Lung microvascular endothelial cell (primary cell): ENCODE measurements at places on chromosomes 7 and 10. TPM values are rescaled to one million over a fixed set of nuclear protein-coding genes. Genes with fewer than 3 reads are reported as not detected.

DNA sequence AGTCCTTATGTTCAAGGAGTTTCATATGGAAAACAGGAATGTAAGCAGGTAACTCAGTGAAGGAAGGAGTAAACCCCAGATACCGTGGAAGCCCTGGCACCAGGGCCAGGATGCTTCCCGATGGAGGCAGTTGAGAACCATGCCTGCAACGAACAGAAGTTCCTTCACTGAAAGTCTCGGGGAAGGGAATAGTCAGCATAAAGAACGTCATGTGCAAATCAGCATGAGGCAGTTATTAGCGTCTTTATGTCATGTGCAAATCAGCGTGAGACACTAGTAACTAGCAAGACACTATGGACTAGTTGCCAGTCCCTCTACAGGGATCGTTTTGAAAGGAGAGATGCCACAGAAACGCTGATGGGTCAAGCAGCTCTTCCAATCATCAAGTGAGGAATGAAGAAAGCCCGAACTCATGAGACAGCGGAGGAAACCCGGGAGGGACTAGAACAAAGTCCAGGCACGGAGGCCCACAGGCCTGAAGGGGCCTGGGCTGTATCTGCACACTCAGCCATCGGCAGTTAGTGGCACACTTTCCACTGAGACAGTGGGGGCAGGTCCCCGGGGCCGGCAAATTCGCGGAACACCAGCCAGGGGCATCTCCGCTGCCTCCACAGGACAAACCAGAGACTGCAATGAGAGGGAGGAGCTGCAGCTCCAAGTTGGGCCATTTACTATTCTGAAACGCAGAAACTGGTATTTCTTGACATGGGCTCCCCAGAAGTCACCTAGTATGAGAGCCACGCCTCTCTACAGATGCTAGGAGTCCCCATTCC, 109.6 kb downstream of the SFMBT2 start:
- no peak for DNase-seq

DNA sequence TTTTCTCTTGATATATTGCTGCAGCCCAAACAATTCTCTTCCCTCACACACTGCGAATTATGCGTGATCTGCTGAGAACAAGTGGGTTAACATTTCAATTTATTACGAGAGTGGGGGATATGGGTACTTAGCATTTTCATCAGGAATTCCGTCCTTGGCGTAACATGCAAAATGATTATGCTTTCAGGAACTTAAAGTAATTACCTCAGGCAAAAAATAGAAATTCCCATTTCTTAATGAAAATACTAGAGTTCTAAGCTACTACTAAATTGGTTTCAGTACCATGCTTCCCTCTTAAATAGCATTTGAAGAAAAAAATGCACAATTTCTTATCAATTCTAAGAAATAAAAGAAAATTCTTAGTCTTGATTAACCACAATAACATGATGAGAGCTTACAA, 213.5 kb downstream of the GPAM start:
- no peak for DNase-seq

Gene WNT8B
- total RNA-seq = not detected in 2 replicates

Gene PKD2L1
- total RNA-seq = not detected in 2 replicates

DNA sequence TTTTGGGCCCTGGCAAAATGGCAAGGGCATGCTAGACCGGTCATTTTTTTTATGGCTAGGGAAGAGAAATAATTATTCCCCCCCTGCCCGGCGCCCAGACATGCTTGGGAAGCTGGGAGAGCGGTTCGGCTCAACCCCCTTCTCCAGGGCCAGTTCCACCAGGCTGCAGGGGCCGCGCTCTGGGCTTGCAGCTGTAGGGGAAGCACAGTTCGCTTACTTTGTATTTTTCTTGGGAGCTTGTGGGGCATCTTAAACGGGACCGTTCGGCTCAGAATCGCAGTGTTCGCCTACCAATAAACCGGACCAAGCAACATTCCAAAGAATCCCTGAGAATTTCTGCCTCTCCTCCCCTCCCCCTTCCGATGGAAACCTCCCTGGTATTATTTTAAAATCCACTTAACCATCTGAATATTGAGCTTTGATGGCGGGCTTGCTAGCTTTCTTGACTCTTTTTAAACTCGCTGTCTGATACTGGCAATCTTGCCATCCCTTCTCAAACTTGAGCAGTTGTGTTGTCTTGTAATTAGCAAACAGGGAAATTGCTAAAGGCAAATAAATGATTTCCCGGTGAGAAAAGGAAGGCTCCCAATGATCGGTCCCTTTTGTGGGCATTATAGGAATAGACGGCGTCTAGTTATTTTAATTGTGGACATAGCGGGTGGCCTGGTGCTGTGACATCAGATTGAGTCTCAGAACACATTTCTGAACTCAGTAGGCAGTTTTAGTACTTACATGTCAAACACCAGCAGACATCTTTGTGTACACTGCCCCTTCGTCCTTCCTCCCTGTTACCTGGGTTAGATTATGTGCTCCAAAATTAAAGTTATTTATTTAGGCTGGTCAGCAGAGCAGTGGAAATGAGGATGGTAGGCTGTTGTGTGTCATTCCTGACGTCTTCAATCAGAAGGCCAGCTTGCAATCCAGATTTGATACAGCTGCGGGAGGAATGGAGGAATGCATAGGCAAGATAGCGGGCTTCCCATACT, 3.4 kb downstream of the TCF7L2 start:
- DNase-seq = peak; percentile 53

- no peak for DNase-seq
These were observed 42.2 kb upstream of the MAGI2 start for GRCh38 chr7:79495544-79496272.

Gene LRRTM3
- total RNA-seq = not detected in 2 replicates

Gene DPYSL4
- total RNA-seq = 0.40 and 11.8 TPM in 2 replicates
